ENCODE measurements at places on chromosomes 3 and 15.
A peak's percentile ranks its signal among the peaks of the same experiment; 100 is the strongest.

DNA sequence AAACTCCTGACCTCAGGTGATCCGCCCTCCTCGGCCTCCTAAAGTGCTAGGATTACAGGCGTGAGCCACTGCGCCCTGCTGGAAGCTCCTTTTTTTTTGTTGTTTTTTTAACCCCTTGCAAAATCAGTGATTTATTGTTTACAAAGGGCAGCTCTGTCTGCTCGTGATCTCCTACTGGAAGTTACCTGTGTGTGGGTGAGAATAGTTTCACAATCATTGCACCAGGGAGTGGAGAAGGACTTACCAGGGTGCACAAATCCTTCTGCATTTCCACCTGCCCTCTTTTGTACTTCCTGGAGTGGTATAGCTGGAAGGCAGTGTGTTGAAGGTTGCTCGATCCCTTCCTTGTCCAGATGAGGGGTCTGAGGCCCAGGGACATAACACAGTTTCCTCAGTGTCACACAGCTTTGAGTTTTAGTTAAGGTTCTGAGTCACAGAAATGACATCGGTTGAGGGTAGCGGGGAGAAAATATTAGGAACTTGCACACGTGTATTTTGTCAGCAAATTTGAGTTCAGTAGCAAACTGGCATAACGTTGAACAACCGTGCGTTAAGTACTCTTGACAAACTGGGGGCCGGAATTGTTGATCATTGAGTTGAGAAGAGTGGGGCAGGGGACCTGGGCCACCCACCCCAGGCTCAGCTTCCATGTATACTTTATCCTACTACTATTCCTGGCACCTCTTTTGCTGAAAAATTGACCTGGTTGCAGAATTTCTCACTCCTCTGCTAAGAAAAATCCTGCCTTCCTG lies 11.3 kb upstream of the TRAK1 start:
- no peak for DNase-seq

- DNase-seq, result peak; percentile 0
These were observed 641 bp downstream of the OPA1 start for GRCh38 chr3:193593668-193594030.

GRCh38 chr15:40743921-40744814 lies 10.9 kb downstream of the RMDN3 start:
- no peak for DNase-seq

DNA sequence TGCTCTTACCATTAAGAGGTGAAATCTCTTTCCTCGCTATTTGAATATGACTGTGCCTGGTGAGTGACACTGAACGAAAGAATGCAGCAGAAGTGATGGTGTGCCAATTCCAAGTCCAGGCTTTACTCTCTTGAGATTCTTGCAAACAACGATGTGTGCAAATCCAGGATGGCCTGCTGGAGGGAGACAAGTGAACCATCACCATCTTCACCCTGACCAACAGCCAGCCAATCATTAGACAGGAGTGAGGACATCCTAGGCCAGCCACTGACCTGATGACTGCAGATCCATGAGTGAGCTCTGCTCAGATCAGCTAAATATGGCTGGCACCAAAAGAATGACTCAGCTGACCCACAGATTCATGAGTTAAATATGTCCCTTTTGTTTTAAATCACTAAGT lies 878.0 kb downstream of the PDCD6IP start:
- no peak for DNase-seq

- DNase-seq, result no peak
These were observed 183.3 kb upstream of the ZBTB20 start for GRCh38 chr3:115330430-115330829.

- no peak for DNase-seq
These were observed 680 bp downstream of the POC1A start for GRCh38 chr3:52153389-52154096.

DNA sequence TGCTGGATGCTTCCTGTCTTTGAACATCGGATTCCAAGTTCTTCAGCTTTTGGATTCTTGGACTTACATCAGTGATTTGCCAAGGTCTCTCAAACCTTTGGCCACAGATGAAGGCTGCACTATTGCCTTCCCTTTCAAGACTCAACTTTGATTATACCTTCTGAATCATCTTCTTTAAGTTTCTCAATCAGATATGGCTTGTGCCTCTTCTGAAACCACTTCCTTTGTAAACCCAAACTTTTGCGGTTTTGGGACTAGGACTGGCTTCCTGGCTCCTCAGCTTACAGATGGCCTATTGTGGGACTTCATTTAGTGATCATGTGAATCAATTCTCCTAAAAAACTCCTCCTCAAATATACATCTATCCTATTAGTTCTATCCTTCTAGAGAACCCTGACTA lies 47.1 kb upstream of the CADPS start:
- peak; percentile 31 for DNase-seq

GRCh38 chr3:134260987-134261386 lies 10.3 kb upstream of the RYK start:
- no peak for DNase-seq

DNA sequence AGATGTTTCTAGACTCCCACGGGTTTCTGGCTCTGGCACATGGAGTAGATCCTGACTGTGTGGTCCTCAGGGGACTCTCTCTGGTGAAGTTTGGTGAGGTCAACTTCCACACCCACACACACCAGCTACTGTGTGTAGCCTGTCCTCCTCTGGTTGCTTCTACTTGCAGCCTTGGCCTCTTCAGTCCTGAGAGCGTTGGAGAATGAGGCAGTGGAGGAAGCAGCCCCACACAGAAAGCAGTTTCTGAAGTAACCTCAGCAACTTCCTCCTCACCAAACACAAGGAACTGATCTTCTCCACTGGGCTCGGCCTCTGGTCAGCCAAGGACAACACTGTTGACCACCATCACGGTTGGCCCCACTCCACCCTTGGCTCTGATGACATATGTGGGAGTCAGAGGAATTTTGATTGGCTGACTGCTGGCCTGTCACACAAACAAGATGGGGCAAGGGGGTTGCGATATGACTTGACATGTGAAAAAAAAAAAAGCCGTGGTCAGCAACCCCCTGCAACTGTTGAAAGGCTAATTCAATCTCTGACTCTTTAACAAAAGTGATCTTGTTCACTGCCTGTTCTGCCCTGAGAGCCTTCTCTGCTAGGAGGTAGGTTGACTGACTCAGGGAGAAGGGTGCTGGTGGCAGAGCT lies 19.6 kb downstream of the CD86 start:
- DNase-seq, result no peak

GRCh38 chr3:73448761-73449301 lies 175.9 kb downstream of the PDZRN3 start:
- DNase-seq, result no peak

DNA sequence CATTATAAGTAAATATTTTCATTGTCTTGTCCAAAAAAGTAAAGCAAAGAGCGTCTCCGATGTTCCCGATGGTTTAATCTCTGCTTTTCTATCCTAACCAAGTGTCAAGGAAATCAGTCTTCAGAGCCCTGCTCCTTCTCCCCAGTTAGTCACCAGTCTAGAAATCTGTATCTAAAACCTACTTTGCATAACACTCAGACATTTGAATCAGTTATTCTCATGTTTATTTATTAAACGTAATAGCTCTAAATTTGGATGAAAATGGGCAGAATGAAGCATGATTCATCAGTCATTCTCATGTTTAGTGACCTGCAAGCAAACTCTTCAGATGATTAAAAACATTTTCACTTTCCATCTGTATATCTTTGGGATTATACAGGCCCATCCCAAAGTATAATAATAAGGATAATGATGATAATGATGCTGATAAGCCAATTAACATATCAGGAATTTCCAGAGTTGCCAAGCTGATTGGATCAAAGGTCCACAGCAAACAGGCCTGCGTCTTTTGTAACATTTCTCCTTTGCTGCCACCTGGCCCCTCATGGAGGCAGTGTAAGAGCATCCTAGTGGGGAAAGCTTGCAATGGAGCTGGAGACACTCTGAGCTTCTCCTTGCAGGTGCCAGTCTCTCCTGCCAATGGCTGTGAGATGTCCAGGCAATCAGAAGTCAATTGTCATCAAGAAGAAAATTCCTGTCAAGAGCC lies 273.9 kb downstream of the IGSF11 start:
- DNase-seq, result no peak

DNA sequence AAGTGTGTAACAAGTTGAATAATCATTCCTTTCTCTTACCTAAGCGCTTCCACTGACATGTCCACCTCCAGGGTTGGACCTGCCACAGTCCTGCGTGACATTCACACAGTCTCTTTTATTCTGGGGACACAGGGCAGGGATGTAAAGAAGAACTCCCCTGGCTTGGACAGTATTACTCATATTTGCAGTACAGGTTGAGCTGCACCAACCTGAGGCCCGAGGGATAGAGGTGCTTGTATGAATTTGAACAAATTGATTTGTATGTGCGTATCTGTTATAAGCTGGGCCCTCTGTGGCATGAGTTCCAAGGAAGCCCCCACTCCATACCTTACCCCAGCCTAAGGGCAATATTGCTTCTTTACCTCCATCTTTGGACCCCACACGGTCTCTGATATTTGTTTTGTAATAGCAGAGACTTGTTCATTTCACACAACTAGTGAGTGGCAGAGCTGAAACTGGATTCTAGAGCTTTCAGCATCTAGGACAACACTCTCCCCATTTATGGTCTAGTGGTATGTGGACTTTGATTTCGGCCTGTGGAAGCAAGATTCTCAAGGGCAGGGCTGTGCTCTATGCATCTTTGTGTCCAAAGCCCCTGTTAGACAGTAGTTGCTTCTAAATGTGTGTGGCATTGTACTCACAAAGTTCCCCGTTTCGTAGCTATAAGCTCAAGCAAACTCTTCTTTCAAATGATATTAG lies 39.2 kb downstream of the FAH start:
- DNase-seq, result no peak

DNA sequence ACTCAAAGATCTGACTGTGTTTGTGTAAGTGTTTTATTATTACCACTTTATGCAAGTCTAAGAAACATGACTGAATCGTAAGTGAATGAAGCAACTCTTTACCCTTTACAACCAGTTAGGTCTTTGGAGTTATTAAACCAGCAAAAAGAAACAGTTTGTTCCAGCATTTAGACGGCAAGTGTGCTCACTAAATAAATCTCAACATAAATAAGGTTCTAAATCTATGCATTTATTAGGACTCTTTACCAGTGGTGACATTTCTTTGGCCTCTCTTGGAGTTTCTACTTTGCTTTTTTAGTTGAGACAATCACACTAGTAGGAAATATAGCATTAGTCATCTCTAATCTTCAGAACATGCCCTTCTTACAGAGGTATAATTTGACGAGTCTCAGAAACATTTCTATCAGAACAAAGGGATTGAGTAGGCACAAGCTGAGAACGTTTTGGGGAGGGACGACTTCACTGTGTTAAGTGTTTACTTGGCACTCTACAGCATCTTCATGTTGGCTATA lies 739.9 kb upstream of the NR2F2 start:
- DNase-seq, result no peak

DNA sequence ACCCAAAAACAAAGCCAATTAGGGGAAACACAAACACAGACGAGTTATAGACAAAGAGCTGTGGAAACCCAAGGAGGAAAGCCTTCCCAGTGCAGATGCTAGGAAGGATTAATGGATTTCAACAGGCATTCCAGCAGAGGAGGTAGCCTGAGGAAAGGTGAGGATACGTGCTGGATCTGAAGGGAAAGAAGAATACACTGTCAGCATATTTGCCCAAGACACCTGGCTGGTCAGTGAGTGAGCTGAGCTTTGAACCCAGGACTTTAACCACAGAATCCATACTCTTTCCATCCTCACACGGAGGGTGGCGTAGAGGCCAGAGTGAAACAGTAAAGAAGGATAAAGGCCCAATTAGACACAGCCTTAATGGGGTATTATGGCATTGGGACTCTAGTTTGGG lies 9.1 kb upstream of the BFSP2 start:
- no peak for DNase-seq

GRCh38 chr3:170352936-170353335 lies 4.6 kb upstream of the SKIL start:
- no peak for DNase-seq

GRCh38 chr3:122365073-122365472 lies 18.0 kb downstream of the MIX23 start:
- no peak for DNase-seq

DNA sequence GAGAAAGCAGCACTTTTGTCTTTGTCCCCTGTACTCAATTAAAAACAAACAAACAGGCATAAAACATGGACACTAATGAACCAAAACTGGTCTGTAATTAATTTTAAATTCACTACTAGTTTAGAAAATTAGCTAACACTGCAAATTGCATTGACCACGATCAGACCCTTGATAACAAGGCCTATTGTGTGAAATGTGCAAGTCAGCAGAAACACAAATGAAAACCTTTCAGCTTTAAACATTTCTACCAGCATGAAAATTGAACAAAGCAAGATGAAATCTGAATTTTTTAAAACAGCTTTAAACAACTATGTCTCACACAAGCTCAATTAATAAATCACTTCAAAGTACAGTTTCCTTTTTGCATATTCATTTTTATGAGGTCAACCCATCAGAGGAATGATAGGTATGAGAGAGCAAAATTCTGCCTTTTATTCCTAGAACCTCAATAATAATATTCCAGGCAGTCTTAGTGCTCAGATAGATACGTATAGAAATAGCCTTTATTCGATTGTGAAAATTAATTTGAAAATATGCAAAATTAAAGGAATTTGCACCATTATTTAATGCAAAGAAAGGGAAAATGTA lies 27.0 kb upstream of the CHMP2B start:
- DNase-seq, result no peak

- no peak for DNase-seq
These were observed 1501.2 kb upstream of the CADM2 start for GRCh38 chr3:83457551-83457950.

DNA sequence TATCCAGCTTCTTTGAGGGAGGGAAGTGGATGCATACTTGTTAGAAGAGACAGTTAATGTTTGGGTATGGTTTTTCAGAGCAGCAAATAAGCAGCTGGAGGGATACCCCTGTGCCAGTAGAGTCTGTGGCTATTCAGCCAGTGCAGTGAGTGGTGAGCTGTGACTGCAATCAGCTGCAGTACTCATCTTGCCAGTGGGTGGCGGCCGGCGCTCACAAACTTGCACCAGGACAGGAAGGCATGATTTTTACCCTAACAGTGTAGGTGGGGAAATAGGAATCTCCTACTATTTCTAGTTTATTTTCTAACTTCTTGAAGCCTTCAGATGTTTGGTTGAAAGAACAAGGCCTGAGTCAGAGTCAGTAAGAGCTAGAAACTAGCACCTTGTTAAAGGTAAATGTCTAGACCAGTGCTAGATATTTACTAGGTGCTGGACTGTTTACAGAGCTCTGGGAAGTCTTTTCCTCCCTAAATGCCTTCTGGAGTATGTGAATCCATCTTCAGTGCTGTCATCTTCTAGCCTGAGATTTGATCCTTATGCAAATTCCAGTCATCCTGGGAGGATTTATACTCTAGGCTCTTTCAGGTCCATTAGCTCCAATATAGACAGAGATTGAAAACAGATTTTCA lies 23.6 kb downstream of the TIMP4 start:
- DNase-seq, result peak; percentile 24

DNA sequence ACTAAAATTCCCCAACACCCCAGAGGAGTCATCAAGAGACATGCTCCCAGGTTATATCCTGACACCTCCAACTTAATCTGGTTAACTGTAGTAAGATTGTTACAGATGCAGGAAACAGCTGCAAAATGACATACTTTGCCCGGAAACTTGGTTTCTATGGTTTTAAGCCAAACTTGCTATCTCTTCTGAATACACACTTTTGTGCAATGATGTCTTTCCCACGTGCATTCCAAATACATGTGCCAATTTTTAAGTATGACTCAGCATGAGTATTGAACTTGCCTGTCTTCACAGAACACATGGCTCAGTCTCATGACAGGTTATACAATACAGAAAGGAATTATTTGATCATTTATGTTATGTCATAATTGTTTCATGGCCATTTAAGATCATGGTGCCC lies 207.0 kb upstream of the DCBLD2 start:
- peak; percentile 74 for DNase-seq
